ENCODE measurements at places on chromosomes 3 and 15. TPM values are rescaled to one million over a fixed set of nuclear protein-coding genes. Genes with fewer than 3 reads are reported as not detected.

The DPPA2 gene
- not detected for total RNA-seq

DNA sequence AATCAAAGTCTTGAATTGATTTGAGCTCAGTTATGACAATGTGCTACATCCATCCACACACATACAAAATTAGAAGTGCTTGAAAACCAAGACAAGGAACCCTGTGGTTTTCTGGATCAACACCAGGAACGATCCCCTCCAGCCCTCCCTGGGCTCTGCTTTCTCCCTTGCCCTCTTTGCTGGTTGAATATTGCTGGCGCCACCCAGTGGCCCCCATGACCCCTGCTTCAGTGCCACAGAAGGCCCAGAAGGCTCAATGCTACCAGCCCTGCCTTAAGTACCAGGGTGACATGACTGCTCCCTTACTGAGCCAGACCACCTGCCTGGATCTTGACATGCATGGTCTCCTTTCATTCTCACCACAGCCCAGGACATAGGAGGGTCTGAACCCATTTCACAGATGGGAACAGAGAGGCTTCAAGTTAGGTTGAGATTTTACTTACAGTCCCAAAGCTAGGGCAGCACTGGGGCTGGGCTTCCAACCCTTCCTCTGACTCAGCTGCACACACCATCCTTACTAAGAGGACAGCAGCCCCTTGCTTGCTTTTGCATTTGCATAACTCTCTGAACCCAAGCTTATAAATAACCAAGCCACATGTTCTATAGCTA is 15.0 kb downstream of the IL12A start:
- DNase-seq: peak; percentile 62

- DNase-seq: no peak
Measured at GRCh38 chr3:48086705-48087104, 70.5 kb upstream of the MAP4 start.

GRCh38 chr15:66229790-66230465 is 23.6 kb downstream of the MEGF11 start:
- no peak for DNase-seq

GRCh38 chr3:45593708-45594601 is 596 bp upstream of the LIMD1 start:
- peak; percentile 85 for DNase-seq

DNA sequence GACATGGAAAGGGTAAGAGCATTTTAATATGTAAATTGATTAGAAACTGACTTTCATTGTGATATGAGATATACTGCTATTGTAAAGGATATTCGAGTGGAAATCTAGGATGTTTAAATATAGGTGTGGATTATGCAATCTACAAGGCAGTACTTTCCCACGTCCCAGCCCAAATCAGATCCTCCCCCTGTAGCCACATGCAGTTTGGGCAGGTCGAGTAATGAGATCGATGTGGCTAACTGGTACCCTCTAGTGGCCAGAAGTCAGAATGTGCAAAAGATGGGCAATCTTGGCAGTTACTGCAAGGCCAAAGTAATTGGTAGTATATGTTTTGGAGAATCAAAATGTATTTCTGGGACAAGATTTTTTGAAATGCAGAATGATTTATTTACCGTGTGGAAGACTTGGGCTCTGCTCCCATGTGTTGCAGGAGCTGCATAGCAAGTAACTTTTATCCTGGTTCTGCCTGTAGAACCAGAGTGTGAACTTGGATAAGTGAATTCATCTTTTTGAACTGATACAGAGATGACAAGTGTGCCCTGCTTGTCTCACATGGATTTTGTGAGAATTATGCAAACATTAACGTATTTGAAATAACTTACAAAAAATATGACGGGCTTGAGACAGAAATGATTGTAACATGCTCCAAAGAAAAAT is 94.5 kb upstream of the ADAMTSL3 start:
- DNase-seq: no peak

GRCh38 chr3:136982520-136983138 is 24.8 kb downstream of the IL20RB start:
- no peak for DNase-seq

The UCN2 gene
- not detected for total RNA-seq

- DNase-seq: no peak
Measured at GRCh38 chr3:58074116-58074715, 66.0 kb downstream of the FLNB start.

The TF gene
- total RNA-seq: 7.4 TPM

The PRR20G gene
- total RNA-seq: not detected

DNA sequence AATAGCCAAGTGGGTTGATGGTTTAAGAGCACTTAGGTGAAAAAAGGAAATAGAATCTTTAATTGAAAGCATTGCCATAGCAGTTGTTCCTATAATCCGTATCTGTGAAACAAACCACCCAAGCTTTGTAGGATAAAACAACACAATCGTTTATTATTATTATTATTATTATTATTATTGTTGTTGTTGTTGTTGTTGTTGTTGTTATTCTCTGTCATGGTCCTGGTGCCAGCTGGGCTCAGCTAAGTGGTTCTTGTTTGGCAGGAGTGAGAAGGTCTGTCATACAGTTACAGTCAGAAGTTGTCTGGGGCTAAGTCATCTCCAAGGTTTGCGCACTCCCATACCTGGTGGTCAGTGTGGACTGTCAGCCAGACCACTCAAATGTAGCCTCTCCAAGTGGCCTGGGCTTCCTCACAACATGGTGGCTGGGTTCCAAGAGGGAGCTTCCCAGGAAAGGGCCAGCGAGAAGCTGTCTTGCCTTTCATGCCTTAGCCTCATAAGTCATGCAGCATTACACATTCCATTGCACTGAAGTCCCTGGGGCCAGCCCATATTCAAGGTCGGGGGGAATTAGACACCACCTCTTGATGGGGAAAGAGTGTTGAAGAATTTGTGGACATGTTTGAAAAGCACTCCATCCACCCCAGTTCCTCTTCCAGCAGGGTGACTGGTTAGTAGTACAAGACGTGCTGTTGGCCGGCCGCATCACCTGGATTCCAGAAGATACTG is 54.3 kb upstream of the FGD5 start:
- DNase-seq: no peak

DNA sequence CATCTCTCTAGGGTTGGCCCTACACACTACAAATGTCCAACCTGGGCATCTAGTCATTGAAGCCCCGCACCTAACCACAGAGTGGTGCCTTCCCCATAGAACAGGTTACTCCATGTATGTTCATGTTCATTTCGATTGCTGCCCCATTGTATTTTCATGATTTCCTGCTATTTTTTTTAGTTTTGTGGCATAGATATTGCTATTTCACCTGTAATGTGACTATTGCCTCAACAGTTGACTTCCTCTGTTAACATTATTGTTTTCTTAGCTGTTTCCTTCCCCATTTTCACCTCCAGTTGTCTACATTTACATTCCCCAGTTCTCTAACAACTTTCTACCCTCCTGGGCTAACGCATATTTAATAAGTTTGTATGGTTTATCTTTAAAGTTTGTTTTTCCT is 137.7 kb upstream of the RBMS3 start:
- DNase-seq: no peak

The EBLN2 gene
- 5.1 TPM for total RNA-seq

The EFL1 gene
- total RNA-seq: 15.1 TPM

DNA sequence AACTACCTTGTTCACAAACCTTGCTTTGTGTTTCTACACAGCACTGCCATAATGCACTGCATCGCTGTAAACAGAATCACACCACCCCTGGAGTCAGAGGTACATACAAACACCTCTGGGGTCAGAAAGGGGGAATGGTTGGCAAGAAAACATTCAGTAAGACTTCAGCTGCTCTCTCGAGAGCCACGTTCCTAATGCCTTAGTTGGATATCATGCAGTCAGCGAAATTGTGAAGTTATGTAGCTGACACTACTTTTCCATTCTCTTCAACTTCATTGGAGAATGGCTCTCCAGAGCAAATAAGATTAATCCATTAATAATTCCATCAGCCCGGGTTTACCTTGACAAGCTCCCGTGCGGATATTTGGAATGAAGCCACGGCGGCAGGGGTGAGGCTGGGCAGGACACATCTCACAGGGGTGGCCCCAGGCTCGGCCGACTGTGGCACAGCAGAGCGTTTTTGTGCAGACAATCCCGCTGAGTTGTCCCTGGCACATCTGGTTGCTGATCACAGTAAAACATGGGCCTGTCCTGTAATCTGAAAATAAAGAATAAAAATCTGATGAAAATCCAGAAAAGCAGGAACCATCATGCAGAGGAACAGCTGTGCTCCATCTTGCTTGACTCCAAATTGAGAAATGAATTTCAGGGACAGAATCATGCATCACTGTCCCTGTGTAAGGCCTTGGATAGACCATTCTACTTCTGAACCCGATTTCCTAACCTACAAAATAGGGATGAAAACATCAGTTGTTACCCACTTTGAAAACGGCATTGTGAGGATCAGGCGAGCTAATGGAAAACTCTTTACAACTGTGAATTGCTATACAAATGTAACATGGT is 108.0 kb downstream of the FBN1 start:
- no peak for DNase-seq

GRCh38 chr15:26722621-26723160 is 50.2 kb downstream of the GABRB3 start:
- no peak for DNase-seq

DNA sequence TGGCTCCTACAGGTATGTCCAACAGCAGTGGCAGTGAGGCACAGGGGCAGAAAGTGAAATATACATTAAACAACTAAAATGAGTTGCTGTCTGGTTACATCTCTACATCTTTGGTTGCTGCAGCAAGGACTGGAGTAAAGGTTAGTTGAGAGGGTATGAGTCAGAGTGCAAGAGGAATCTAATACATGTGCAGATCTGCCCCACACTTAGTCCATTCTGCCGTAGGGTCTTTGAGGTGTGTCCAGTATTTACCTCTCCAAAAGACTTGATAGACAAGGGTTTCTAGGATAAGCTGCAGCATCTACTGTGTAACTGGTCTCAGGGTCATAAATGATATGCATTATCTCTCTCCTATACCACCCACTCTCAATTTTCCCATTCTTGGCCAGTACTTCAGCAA is 6.2 kb upstream of the NEDD4 start:
- DNase-seq: no peak

- DNase-seq: no peak
Measured at GRCh38 chr3:151900884-151901643, 27.6 kb downstream of the SUCNR1 start.

DNA sequence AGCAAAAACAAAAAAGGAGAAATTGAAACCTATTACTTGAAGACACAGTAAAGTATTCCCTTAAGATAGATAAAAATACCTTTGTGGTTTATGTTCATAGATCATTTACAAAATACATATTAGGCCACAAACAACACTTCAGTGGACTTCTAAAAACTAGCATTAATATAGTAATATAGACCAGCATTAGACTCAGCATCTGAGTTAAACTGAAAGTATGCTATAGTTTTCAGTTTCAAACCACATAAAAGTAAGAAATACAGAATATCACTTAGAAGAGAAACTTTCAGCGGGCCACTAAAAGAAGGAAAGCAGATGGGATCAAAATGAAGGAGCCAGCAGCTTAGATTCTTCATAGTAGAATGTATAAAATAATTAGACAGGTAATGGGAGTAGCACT is 86.6 kb downstream of the MSL2 start:
- no peak for DNase-seq

The ADAMTS17 gene
- total RNA-seq: 4.2 TPM

GRCh38 chr15:64010719-64011118 is 35.6 kb downstream of the DAPK2 start:
- DNase-seq: no peak

GRCh38 chr3:16178628-16178988 is 4.1 kb downstream of the GALNT15 start:
- no peak for DNase-seq

DNA sequence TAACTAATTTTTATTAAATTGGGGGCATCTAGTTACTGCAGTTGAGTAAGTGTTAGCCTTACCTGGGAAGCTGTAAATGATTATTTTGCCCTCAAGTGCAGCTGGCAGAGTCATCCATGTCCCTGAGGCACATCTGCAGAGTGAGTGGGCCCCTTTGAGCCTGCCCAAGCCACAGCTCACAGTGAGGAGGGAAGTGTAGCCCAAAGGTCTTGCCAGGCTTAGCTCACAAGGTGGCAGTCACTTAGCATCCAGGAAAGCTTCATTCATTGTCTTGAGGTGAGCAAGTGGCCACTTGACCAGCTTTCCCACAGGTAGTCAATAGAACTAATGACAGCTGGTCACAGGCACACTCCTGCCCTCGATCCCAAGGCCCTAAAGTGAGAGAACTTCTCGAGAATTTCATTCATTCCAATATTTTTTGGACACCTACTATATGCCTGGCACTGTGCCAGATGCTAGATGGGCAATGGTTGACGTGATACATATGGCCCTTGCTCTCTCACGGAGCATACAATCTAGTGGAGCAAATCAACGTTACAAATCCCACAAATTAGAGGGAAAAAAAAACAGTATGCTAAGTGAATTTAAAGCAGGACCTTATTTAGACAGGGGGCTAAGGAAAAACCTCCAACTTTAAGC is 163.3 kb upstream of the IL12A start:
- no peak for DNase-seq

The IL17RC gene
- total RNA-seq: 25.6 TPM

DNA sequence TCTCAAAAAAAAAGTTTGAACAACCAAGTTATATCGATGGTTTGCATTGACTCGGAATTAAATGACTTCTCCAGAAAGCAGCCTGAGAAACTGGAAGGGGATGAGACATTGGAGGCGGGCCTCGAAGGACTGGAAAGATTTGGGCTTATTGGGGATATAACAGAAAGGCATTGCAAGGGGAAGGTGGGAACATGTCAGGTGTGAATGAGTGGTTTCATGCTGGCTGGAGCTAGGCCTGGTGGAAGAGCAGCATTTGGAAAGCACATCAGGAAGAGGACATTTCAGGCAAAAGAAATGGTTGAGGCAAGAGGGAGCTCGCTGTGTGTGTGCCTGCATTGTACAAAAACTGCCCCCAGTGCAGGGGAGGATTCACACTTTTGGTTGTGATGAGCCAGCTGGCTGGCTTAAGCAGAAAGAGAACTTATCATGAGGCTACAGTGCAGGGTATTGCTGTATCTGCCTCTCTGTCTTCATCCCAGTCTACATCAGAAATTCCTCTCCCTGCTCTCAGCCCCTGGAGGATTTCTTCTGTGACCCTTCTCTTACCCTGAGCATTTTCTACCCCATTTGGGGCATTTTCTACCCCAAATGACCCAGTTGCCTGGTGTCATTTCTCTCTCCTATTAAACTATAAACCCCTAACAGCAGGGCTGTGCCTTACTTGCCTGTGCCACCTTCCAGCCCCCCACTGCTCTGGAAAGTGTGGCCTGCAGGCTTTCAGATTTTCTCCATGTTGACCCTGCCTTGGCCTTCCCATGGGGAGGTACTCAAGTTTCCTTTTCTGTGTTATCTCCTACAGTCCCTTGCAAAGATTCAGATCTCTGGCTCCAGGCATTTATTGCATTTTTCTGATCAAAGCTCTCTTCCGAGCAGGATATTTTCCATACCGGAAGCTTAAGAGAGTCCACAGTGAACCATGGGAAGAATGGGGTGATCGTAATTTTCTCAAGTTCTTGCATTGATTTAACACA is 64.4 kb upstream of the FLNB start:
- no peak for DNase-seq

- no peak for DNase-seq
Measured at GRCh38 chr3:176650478-176650877, 546.8 kb downstream of the TBL1XR1 start.

Measured in aorta (tissue), 5 donors.